GM12892 (cell line): ENCODE measurements at places on chromosomes 1 and 21.
A peak's percentile ranks its signal among the peaks of the same experiment; 100 is the strongest.

DNA sequence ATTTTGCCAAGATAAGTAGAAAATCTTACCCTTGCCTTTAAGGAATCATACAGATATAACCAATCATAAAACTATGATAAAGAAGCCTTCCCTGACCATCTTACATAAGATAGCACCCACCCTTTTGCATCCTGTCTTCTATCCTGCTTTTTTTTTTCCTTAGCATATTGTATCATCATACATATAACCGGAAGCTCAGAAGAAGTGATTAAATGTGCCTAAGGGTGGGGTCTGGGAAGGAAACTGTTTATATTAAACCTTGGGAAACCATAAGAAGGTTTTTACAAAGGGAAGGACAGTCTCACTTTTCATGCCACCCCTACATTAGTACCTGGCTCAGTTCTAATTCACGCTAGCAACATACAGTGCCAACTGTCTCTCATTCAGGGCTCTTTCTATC is 66.8 kb downstream of the LUZP1 start:
- DNase-seq: no peak

DNA sequence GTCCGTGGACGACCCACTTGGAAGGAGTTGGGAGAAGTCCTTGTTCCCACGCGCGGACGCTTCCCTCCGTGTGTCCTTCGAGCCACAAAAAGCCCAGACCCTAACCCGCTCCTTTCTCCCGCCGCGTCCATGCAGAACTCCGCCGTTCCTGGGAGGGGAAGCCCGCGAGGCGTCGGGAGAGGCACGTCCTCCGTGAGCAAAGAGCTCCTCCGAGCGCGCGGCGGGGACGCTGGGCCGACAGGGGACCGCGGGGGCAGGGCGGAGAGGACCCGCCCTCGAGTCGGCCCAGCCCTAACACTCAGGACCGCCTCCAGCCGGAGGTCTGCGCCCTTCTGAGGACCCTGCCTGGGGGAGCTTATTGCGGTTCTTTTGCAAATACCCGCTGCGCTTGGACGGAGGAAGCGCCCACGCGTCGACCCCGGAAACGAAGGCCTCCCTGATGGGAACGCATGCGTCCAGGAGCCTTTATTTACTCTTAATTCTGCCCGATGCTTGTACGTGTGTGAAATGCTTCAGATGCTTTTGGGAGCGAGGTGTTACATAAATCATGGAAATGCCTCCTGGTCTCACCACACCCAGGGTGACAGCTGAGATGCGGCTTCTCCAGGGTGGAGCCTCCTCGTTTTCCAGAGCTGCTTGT is 32.4 kb downstream of the PRMT2 start:
- no peak for DNase-seq

- no peak for DNase-seq
These were observed 148.5 kb downstream of the GALNT2 start for GRCh38 chr1:230215529-230215928.

- no peak for DNase-seq
These were observed 2.9 kb downstream of the CRYZ start for GRCh38 chr1:74729741-74730478.

GRCh38 chr1:10383630-10384029 is 15.2 kb upstream of the PGD start:
- no peak for DNase-seq

GRCh38 chr21:21200103-21200938 is 202.1 kb downstream of the NCAM2 start:
- no peak for DNase-seq

DNA sequence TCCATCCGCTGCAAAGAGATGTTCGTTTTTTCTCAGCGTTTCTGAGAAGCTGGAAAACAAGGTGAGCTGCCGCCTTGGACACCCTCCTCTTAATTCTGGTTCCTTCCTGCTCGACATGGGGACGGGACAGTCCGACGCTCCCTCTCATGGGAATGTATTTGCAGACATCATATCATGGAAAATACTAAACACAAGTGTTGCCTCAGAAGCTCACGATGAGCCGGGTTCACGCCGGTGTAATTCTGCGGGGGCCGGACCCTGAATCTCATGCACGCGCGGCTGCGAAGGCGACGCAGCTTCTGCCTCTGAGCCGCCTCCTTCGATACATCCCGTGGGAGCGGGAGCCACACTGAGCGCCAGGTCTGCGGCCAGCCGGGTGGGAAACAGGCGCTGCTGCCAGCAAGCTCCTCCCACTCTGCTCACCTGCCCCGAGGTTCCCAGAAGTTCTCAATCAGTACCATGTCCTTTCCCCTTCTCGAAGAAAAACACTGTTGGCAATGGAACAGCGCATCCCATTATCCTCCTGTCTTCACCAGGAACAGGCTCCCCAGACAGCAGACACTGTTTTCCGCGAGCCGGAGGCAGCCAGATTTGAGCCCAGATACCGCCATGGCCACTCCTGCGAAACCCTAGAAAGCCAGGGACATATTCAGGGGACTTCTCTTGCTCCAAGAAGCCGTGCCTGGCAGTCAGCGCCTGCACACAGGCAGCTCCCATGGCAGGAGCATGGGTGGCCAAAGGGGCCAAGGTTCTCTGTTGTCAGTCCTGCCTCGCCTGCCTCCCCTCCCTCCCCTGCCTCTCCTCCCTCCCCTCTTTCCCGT is 98.0 kb downstream of the WDR4 start:
- no peak for DNase-seq

DNA sequence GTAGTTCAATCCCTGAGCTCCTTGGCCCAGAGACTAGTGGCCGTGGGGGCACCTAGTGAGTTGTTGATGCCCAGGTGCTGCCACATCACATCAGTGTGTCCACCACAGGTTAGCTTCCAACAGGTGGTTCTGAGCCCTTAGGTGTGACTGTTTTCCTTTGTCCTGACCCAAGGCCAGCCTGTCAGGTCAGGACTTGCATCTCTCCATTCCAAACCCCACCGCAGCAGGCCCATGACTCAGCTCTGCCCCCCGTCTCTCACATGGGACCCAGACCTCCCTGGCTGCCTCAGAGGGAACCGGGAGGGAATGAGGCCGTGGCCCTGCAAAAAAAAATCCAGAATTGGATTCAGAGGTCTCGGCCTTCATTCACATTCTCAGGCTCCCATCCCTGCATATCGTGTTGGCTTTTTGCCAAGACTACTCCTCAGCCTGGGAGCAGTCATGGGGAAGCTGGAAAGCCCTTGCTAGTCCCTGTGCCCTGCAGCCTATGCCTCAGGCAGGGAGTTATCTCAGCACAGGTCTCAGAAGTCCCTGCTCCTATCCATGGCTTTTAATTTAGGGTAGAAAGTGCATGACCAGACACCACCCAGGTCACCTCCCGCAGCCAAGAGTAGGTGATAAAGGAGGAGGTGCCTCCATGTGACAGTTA is 7.2 kb downstream of the INAVA start:
- DNase-seq: no peak

DNA sequence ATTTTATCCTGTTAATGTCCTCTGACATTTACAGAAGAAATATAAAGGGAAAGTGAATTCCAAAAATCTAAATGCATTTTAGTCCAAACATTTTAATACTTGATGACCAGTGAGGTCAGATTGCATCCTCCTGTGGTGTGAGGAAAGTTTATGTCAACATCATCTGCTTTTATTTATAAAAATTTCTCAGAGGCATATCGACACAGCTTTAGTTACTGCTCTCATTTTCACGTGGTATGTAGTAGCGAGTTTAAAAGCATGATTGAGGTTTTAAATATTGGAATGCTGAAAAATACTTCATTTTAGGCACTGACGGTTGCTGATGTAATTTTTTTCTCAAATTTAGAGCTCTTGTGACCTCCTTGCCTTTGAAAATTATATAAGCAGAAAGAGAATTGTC is 234.8 kb downstream of the HMCN1 start:
- DNase-seq: no peak

DNA sequence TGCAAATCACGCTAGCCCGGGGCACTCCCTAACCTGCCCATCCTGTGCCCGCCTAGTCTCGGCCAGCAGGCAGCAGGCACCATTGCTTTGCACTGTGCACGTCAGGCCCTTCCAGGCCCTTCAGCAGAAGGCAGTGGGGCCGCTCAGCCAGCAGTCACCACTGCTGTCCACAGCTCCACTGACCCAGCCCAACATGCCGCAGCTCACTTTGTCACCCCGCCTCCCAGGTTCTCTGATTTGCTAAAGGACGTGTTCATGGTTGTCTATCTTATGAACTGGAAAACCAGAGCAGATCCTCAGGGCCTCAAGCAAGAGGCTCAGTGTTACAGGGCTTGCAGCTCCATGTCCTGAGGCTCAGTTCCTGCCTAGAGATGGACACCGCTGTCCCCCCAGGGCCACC is 14.2 kb upstream of the SPOCD1 start:
- no peak for DNase-seq

DNA sequence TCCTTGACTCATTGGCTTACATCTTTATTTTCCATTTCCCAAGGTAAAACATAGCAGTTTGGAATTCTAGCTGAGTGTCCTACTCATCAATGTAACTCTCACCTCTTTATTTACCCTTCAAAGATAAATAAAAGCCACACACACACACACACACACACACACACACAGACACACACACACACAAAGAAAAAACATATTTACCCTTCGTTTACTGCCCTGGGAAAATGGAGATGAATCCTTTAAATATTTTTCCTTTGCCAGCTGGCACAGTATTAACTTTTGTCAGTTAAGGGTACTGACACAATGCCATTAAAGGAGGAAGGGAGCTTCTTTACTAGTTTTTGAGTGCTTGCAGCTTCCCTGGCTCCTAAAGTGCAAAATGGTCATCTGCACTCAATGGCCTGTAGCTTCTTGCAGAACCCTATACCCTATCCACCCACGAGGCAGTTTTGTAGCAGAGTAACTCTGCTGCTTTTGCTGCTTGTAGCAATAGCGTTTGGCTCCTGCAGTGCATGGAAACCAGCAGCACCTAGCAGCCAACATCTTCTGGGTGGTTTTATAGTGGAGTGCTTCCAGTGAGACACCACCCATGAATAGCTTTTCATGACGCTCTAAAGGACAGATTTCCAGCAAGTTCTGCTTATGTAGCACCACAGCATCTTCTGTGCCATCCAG is 103.7 kb downstream of the HS2ST1 start:
- no peak for DNase-seq

GRCh38 chr1:25074351-25075227 is 144.5 kb upstream of the RUNX3 start:
- no peak for DNase-seq

DNA sequence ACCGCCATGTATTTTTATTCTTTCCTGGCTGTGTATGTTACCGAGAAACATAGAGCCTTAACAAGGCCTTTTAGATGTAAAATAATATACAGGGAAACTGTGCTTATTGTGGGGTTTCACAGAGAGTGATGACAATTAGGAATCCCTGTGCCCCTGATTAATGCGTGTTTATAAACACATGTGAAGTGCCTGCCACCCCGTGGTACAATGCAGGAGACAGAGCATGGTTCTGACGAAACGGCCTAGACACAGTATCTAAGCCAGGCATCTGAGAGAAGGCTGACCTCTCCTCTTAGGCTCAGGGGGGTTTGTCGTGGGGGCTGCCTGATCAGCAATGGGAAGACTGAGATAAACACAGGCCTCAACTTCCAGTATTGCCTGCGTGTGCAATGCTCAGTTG is 200.0 kb downstream of the AJAP1 start:
- no peak for DNase-seq

GRCh38 chr1:34296059-34296458 is 119.4 kb downstream of the C1orf94 start:
- no peak for DNase-seq

DNA sequence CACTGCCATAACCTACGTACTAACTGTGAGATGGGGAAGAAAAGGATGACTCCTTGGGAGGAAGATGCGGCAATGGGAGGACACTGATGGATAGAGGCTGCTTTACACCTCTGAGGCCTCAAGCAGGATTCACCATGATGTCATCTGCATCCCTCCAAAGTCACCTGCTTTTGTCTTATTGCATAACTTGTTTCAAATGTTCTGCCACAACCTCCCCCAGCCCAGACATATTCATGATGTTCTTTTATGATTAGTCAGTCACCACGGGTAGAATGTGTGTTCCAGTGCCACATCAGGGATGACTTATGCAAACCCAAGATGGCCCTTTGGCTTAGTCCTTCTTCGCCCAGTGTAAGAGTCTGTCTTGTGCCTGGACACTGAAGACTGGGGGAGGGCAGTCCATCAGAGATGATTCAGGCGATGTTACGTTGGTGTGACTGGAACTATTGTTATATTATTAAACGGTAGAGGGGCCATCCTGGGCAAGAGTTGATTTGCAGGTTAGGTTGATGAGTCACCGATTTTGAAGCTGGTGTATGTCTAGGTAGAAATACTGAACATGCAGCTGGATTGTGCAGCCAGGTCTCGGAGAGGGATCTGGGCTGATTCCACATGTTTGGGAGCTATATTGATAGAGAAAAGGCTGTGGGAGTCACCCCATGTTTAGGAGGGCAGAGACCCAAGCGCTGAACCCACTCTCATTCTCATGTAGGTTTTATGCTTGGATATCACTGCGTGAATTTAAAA is 32.6 kb downstream of the RYR2 start:
- DNase-seq: no peak

GRCh38 chr1:109091078-109091838 is 694 bp downstream of the TMEM167B start:
- DNase-seq: peak; percentile 41

DNA sequence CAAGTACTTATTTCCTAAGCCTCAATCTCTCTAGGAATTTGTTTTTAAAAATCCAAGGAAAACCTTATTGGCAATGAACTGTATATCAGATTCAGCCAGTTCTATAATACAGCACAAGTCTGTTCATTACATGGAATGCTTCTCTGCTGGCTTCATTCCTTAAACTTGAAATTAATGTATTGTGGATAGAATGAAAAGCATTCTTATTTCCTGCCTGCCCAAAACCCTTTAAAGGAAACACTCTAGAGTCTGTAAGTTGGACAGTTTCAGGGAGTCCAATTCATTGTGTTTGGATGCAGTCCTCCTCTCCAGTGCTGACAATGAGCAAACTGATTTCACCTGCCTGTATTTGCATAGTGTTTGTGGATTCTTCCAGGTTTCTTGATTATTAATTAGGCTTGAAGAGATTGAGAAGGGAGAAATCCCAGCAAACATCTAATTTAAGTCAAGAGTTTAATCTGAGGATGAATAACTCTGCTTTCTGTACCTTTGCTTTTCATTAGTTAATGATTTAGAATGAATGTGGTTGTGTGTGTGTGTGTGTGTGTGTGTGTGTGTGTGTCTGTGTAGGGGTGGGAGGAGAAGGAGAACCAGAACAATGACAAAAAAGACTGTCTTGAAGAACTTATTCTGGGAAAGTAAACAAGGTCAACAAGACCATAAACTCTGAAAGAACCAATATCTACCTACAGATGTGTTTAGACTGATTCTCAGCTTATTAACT is 61.2 kb downstream of the CACHD1 start:
- no peak for DNase-seq

- DNase-seq: no peak
These were observed 691 bp upstream of the MPZL1 start for GRCh38 chr1:167720965-167721616.

DNA sequence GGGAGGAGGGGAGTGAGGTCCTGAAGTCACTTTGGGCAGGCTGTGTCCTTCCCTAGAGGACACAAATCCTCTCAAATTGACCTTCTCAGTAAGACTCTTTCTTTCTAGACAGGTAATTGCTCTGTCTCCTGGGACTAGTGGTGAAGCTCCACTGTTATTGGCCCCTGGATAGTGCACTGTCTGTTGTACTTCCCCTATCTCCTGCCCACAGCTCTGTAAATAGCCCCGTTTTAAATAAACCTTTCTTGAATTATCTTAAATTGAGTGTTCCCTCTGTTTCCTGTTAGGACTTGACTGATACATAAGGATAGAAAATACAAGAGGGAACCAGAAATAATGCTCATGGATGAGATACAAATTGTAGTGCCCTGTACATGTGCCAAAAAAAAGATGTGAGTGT is 229.5 kb upstream of the USP24 start:
- no peak for DNase-seq

- DNase-seq: no peak
These were observed 128.8 kb downstream of the PDE4B start for GRCh38 chr1:65921446-65921845.

GRCh38 chr1:170776777-170777176 is 112.8 kb downstream of the PRRX1 start:
- no peak for DNase-seq
